Right lobe of liver (tissue), 6 donors: ENCODE measurements at places on chromosomes 11 and 22.

DNA sequence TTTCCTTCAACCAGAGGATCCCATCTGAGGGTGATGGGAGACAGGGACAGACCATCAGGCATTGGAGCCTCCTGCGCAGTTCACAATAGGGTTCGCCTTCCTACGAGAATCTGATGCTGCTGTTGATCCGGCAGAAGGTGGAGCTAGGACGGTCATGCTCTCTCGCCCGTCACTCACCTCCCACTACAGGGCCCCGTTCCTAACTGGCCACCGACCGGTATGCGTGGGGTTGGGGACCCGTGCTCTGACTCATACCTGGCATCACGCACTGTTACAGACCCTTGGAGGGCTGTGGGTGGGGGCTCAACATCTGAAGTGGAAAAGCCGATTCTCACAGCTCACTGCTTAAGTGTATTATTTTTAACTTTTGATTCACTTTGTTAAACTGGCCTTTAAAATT is 402.3 kb downstream of the BRD1 start:
- no peak for DNase-seq

- peak; percentile 80 for DNase-seq
Measured at GRCh38 chr11:120894202-120894985, 129.5 kb upstream of the TBCEL start.

DNA sequence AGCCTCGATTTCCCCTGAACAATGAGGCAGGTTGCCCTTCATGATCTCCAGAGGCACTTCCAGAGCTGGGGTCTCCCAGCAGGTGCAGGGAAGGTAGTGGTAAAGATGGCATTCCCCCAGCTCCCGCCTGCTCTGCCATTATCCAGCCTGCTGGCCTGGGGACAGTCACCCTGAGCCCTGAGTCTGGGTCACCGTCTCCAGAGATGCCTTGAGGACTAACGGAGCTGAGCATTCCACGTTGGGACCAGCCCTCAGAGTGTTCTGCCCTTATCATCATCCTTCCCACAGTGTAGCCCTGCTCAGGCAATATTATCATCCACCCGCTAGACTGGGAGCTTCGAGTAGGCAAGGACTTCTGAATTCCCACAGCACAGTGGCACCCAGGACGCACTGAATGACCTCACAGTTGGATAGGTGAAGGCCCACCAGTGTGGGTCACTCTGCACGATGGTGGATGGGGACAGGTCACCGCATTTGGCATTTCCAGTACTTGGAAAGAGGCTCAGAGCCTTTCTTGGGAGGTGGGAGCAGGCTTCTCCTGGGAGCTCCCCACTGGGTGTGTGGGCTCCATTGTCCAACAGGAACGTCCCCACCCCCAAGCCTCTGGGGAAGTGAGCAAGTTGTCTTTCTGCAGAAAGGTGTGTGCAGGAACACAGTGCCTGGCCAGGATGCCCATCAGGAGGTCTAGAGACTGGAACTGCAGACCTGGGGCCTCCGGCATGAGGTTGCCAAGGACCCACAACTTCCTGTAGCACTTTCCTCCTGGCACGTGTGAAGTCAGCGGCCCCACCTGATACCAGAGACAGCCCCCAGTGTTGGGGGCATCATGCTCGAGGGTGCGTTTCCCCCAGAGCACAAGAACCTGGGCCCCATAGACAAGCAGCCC is 51.4 kb upstream of the WNT7B start:
- DNase-seq, result peak; percentile 16

DNA sequence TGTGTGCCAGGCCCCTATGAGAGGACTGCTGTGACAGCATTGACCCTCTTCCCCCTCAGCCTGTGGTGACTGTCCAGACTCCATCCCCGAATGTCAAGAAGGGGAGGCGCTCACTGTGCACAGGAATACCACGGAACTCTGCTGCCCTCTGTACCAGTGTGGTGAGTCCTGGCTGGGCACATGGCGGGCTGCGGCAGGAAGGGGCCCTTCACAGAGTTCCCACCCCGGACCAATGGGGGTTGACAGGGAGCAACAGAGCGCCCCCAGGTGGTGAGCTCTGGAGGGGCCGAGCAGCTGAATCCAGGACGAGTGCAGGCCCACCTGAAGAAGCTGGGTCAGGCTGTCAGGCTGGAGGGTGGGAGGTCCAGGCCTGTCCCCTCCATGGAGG is 83.8 kb upstream of the MYOD1 start:
- DNase-seq, result no peak

GRCh38 chr11:119854521-119854920 is 125.5 kb upstream of the NECTIN1 start:
- no peak for DNase-seq

GRCh38 chr22:38348751-38349496 is 31.7 kb upstream of the CSNK1E start:
- no peak for DNase-seq

GRCh38 chr11:123707206-123707605 is 34.3 kb downstream of the ZNF202 start:
- DNase-seq, result no peak

GRCh38 chr22:22099833-22100812 is 117.5 kb upstream of the TOP3B start:
- no peak for DNase-seq

- DNase-seq, result peak; percentile 30
Measured at GRCh38 chr11:36540998-36541397, 26.8 kb upstream of the RAG1 start.

GRCh38 chr22:31707519-31707918 is 42.4 kb downstream of the PRR14L start:
- no peak for DNase-seq

- no peak for DNase-seq
Measured at GRCh38 chr11:107844041-107844440, 14.5 kb downstream of the SLC35F2 start.
